Activated T-helper 9 cell treated with anti-CD3 and anti-CD28 coated beads, Interleukin-2, amount 50 U/mL, for 16 hours (primary cell): ENCODE measurements at places on chromosomes 2 and 18.

DNA sequence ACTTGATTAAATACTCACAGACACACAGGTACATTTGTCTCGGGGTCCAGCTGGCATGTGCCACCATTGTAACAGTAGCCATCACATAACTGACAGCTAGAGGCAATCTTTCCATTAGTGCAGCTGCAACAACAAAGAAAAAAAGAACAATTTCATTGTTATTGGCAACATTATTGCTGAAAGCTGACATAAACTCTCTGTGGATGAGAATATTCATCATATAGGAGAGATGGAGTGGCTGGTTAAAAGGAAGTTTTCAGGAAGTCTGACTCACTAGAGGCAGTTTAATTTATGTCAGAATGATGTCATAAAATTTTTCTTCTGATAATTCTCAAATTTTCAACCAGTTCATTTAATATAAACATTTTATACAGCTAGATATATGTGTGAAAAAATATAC, 1490.0 kb upstream of the NXPH2 start:
- no peak for DNase-seq

DNA sequence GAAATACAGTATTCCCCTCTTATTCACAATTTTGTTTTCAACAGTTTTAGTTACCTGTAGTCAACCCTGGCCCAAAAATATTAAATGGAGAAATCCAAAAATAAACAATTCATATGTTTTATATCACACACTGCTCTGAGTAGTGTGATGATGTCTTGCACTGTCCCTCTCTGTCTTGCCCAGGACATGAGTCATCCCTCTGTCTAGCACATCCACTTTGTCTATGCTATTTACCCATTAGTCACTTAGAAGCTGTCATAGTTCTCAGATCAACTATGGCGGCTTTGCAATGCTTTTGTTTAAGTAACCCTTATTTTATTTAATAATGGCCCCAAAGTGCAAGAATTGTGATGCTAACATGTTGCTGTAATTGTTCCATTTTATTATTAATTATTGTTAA, 380.6 kb upstream of the REG3G start:
- DNase-seq = no peak

- DNase-seq = no peak
Measured at GRCh38 chr2:216424274-216424673, 12.0 kb downstream of the SMARCAL1 start.

DNA sequence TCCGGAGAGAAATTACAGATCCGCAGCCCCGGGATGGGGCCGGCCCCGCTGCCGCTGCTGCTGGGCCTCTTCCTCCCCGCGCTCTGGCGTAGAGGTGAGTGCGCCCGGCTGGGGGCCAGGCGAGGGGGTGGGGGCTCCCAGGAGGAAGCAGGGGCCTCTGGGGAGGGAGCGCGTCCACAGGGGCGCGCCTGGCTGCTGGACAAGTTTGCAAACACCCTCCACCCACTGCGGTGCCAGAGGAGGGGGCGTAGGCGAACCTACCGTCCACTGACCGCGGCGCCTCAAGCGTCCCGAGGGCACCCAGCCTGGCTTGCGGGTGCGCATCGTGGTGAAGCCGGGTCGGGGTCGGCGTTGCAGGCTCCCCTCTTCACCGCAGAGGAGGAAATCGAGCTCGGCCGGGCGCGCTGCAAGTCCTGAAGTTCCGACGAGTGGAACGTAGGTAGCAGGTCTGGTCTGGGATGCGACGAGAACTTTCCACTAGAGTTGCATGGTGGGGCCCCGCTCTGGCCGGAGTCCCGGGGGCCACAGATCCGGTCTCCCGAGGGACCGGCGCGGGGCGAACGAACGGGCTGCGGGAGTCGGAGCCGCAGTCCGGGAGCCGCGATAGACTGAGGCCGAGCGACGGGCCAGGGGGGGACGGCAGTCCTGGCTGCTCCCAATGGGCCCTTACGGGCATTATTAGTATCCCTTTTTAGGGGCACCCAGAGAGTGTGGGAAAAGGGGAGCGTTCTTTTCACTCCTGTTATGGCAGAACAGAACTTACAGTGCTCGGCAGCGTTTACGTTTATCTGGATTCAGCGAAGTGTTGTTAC, 502 bp downstream of the MERTK start:
- DNase-seq = no peak
